SHP77 treated with DMSO at 0.1 percent for 48 hours (cell line): ENCODE measurements at places on chromosomes 3 and 15.

DNA sequence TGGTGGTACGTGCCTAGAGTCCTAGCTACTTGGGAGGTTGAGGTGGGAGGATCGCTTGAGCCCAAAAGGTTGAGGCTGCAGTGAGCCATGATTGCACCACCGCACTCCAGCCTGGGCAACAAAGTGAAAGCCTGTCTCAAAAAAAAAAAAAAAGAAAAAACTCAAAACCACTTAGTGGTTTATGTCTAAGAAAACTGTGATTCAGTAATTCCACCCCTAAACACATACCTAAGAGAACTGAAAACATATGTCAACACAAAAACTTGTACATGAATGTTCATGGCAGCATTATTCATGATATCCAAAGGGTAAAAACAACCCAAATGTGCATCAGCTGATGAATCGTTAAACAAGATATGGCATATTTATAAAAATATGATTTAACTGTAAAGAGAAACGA lies 14.3 kb downstream of the SPG21 start:
- no peak for DNase-seq

DNA sequence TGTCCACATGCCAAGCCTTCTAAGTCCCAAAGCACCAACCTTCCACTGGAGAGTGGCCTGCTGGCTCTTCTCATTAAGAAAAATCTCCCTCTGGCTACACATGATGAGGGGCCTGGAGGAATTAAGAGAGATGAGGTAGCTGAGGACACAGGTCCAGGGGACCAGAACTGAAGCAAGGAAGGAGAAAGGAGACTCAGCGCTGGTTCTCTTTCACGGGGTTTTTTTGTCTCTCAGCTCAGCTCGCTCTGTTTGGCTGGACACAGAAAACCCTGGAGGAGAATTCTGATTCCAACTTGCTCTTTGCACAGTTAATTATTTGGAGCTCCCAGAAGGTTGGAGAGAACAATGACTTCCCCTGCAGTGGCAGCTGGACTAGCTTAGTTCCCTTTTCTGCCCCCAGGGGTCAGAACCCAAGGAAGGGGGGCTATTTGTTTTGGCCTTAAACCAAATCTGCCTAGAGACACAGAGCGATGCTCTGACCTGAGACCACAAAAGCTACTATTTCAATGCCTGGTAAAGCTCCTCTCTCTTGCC lies 507.6 kb downstream of the FHIT start:
- DNase-seq, result peak; percentile 18

GRCh38 chr3:5891711-5892110 lies 704.2 kb downstream of the EDEM1 start:
- peak; percentile 23 for DNase-seq

DNA sequence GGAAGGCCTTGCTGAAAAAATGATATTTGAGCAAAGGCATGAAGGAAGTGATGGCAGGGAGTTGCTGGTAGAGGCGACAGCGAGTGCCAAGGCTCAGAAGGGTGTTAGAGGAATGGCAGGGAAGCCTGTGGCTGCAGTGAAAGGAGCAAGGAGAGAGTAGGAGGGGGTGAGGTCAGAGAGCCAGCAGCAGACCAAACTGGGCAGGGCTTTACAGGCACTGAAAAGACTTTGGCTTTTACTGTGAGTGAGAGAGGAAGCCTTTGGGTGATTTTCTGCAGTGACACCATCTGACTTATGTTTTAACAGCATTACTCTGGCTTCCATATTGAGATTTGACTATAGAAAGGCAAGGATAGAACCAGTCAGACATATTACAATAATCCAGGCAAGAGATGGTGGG lies 11.4 kb downstream of the TICRR start:
- DNase-seq, result no peak

DNA sequence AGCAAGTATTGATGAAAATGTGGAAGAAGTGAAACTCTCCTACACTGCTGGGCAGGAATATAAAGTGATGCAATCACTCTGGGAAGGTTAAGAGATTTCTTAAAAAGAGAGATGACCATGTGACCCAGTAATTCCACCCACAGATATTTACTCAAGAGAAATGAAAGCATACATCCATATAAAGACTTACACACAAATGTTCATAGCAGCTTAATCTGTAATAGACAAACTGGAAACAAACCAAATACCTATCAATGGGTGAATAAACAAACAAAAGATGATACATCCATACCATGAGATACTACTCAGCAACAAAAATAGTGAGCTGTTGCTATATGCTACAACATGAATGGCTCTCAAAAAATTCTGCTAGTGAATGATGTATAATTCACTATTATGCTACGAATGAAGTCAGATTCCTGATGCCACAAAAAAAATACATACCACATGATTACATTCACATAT lies 463.3 kb downstream of the MAGI1 start:
- no peak for DNase-seq

GRCh38 chr15:70291305-70292075 lies 193.8 kb upstream of the TLE3 start:
- DNase-seq, result no peak

- DNase-seq, result no peak
Observed at GRCh38 chr15:71199384-71200351, 84.4 kb downstream of the THSD4 start.
